Activated naive CD8-positive, alpha-beta T cell treated with anti-CD3 and anti-CD28 coated beads, Interleukin-2, amount 10 ng/mL, durations not matched to agents 7 days and 5 days (primary cell): ENCODE measurements at places on chromosomes 11 and 22.
A peak's percentile ranks its signal among the peaks of the same experiment; 100 is the strongest.

DNA sequence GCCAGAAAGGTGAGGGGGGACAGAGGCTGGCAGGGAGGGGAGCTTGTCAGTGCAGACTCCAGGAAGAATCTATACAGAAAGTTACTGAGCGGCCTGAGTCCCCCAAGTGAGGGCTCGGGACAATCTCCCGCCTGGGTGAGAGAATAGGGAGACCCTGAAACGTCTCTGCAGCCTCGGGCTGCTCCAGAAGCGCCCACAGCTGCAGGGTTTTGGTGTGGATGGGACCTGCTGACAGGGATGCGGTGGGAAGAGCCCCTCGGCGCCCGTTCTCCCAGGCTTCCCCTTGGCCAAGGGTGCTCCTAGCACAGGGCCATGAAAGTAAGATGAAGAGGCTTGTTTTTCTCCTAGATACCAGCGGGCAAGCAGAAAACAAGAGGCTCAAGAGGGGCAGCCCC lies 743 bp upstream of the RCE1 start:
- no peak for DNase-seq

- DNase-seq = no peak
Measured at GRCh38 chr11:70857894-70858293, 394.5 kb downstream of the SHANK2 start.

GRCh38 chr11:111173221-111173620 lies 72.3 kb upstream of the POU2AF2 start:
- DNase-seq = no peak

- DNase-seq = peak; percentile 74
Measured at GRCh38 chr11:14644226-14645014, 816 bp downstream of the PDE3B start.

- DNase-seq = no peak
Measured at GRCh38 chr11:12152321-12152720, 41.9 kb downstream of the MICAL2 start.

GRCh38 chr11:66044757-66045156 lies 4.2 kb downstream of the GAL3ST3 start:
- no peak for DNase-seq

GRCh38 chr11:18013790-18014507 lies 1.1 kb upstream of the SERGEF start:
- DNase-seq = no peak

DNA sequence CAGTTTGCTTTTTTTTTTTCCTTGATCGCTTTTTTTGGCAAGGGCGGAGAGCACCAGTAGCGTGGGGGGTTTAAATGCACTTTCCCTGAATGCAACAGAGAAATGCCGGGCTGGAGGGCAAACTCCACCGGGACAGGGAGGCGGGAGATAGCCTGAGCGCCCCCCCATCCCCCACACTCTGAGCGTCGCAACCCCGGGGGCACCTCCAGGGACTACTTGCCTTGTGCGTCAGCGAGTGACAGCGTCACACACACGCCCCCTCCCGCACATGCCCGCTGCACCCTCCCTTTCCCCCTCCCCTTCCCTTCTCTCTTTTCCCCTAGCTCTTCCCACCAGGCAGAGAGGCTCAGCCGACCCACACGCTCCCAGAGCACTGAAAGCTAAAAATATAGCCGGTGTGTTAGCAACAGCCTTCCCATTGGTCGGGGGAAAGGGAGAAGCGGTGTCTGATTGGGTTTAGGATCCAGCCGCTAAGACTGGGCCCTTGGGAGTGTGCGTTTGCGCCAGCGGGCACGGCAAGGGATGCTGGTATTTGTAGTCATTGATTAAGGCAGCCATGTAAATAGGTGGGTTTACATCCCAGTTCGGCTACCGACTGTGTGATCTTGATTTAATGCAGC lies 1.7 kb upstream of the TOB2 start:
- peak; percentile 81 for DNase-seq

DNA sequence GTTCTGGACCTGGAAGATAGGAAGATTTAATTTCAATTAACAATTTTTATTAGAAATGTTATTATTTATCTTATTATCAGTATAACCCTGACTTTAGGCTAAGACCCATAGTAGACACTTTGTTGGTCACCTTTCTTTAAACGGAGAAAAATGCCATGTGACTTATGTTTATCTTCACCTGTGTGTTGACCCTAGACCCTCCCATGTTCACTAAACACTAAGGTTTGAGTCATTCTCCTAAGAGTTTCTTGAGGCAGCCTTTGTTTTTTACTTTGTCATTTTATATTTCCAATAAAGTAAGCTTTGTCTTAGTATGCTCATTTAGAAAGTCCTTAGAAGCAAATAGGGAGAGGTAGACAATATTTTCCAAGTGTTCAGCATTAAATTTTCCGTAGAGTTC lies 771.7 kb downstream of the METTL15 start:
- DNase-seq = no peak

GRCh38 chr11:110724358-110724757 lies 12.1 kb upstream of the ARHGAP20 start:
- DNase-seq = no peak

DNA sequence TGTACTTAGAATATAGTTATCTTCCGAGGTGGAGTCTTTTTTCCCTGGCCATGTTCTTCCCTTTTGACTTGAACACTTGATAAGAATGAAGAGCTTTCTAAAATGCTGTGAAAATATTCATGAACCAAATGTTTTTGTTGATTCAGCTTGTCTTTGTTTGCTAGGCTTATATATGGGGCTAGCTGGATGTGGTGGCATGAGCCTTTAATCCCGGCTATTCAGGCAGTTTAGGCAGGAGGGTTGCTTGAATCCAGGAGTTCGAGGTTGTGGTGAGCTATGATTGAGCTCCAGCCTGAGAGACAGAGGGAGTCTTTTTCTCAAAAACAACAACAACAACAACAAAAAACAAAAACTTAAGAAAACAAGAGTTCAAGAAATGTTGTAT lies 23.1 kb downstream of the CBL start:
- no peak for DNase-seq

GRCh38 chr22:19043121-19044085 lies 78.8 kb downstream of the DGCR2 start:
- peak; percentile 21 for DNase-seq

DNA sequence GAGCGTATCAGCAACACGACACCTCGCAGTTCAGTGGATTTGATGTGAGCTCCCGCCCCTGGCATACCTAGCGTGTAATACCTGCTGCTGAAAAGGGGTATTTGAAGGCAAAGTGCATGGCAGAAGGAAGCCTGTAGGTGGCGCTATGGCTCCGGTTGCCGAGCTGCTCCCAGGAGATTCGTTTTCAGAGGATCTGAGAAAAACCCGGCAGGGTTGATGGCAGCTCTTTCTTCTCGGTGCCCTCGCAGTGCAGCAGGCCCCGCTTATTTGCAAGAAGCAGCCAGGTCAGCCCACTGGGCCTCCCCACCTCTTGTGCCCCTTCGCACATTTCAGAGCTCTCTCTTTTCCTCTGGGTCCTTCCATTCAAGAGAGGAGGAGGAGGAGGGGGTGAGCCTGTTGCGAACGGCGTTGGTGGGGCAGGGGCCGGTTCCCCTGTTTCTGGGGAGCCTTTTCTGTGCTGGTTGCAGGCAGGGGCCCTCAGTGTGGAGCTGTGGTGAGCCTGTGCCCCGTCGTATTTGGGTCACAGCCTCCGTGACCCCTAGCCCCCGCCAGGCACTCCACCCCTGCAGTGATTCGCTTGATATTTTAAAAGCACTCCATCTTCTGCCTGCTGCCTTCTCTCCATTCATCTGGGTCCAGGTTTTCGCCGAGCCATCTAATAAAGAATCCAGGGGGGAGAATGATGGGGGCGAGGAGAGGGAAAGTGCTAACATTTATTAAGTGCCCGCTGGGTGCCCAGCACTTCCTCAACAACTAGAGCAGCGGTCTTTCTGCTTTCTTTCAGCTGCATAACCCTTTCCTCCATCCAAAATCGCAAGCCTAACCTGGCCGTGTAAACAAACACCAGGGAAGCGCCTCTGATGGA lies 85.3 kb upstream of the SYT13 start:
- peak; percentile 68 for DNase-seq

GRCh38 chr11:103338621-103339484 lies 229.6 kb downstream of the DYNC2H1 start:
- DNase-seq = no peak

DNA sequence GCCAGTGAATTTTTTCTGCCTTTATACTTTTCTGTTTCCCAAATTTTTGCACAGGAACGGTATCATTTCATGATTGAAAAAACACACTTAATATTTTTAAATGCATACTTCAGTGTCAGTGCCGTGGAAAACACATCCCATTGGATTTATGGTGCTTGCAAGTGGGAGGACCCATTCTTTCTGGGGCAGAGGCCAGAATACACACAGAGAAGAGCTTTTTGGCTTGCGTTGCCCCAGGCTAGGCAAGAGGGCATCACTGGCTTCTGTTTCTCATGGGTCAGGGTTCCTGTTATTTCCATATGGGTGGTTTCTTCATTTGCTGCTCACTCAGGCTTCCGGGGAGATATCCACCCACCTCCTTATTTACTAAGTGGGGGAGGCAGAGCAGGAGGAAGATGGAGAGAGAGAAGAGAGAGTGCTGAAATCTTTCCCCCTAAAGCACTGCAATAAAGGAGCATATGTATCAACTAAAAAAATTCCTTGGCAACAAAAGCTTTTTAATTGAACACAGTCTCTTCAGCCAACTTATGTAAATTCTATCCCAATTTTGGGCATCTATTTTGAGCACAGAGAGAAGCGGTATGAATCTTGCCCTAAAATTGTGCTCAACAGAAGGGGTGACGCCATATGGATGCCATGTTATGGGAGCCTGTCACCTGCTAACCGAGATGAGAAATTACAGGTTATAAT lies 66.0 kb upstream of the KIRREL3 start:
- no peak for DNase-seq

GRCh38 chr22:31509061-31509762 lies 12.9 kb downstream of the SFI1 start:
- DNase-seq = no peak

DNA sequence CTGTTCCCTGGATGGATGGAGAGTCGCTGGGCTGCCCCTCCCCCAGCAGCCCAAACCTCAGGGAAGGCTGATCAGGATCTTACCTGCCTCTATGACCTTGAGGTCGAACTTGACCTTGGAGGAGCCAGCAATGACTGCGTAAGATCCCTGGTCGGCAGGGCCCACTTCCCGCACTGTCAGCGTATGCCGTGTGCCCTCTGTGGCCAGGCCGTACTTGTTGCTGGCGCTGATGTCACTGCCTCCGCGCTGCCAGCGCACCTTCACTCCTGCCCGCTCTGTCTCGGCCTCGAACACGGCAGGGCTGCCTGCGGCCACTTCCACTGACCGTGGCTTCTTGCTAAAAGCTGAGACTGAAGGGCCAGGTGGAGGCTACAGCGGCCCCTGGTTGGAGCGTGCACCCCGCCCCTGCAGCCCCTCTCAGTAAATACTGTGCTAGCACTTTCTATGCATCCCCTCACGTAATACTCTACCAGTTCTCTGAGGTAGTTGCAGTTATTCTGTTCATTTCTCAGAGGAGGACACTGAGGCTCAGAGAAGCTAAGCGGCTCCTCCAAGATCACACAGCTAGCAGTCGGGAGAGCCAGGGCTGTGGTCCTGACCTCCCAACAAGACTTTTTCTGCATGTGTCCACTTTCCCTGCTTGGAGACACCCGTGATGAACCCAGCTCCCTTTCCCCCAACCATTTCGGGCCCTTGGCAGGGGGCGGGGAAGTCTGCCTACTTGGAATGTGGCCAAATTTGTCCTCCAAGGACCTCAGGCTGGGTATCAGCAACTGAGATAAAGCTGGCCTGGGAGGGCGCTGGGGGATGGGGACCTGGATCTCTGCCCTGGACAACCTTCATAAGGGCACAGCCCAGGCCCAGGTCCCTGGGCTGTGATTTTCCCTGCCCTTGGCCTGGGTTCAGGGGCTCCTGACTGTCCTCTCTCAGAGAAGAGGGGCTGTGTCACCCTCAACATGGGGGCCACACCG lies 1.1 kb downstream of the MYBPC3 start:
- no peak for DNase-seq

- DNase-seq = no peak
Measured at GRCh38 chr11:75352588-75353206, 1.2 kb upstream of the ARRB1 start.

- no peak for DNase-seq
Measured at GRCh38 chr22:19962909-19963806, 21.5 kb upstream of the TXNRD2 start.

GRCh38 chr11:15523543-15523942 lies 408.8 kb downstream of the INSC start:
- DNase-seq = no peak

GRCh38 chr22:43094551-43094950 lies 5.4 kb upstream of the TTLL1 start:
- DNase-seq = no peak

DNA sequence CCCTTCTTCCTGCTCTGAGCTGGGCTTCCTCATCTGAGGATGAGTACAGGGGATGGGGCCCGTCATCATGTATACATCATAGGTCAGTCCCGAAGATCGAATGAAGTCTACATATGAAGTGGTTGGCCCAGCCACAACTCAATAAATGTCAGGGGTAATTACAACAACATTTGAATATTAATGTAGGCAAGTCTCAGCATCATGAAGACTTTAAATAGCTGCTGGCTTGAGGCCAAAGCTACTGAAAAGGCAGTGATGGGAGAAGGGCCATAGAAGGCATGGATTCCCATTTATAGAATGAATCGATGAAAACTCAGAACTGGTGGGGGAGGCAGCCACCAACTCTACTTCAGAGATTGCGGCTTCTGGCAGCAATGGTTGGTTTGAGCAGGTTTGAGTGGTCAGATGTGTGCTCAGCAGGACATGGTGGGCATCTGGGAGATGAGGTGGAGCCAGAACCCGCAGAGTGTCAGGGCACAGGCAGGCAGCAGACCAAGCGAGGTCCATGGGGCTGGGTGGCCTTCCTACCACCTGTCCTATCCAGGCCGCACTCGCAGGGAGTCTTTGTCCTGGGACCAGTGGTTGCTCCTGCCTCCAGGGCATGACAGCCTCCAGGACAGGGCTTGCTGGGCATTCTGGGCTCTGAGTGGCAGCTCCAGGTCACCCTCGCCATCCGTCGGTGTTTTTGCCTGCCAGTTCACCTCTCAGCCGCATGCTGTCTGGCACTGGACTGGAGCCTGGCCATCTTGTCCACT lies 919.1 kb downstream of the TBC1D22A start:
- DNase-seq = no peak

GRCh38 chr11:130211144-130211543 lies 51.6 kb downstream of the ST14 start:
- DNase-seq = no peak

GRCh38 chr22:21928048-21928447 lies 24.6 kb downstream of the PPM1F start:
- DNase-seq = no peak

DNA sequence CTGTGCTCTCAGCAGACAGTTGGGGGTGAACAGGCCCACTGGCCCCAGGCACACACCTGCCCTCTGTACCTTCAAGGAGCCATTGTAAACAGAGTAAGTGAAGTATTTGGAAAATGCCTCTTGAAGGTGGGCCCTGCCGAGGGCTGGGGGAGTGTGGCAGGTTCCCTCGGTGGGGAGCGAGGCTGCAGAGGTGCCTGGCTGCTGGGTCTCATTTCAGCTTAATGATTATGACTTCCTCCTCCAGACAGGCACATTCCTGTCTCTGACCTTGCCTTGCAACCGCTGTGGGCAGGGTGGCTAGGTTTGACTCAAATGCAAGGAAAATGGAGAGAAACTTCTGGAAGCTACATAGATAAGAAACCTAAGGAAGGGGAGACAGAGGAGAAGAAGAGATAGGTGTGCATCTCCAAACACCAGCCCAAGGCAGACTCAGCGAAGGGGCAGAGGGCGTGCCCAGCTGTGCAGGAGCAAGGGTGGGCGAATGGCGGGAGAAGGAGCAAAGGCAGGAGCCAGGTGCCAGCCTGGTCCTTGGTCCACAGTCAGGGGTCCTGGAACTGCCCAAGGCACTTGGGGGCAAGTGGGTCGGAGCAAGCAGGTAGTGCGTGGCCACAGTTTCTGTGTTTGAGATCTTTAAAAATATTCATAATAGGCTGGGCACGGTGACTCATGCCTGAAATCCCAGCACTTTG lies 14.0 kb downstream of the GRAMD4 start:
- DNase-seq = no peak
